ENCODE measurements at places on chromosomes 2 and 18.

- DNase-seq: no peak
Measured at GRCh38 chr18:49193897-49194296, 243.1 kb upstream of the SMAD7 start.

- DNase-seq: no peak
Measured at GRCh38 chr2:21404137-21404536, 280.4 kb downstream of the TDRD15 start.

- DNase-seq: no peak
Measured at GRCh38 chr18:68459968-68460367, 254.9 kb downstream of the TMX3 start.

DNA sequence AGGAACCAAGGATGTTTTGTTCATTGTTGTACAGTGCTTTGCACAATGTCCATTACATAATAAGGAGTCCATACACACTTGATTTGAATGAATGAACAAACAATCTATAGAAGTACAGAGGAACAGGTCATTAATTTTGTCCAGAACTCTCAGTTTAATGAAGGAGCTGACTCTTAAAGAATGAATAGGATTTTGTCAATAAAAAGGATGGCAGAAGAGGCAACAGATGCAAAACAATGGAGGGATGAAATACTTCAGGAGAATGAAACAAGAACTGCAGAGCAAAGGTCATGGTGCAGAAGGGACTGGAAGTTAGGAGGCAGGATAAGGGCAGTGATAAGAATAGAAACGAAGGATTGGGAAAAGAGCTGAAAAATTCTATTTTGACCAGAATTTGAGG is 28.7 kb upstream of the COL5A2 start:
- no peak for DNase-seq

DNA sequence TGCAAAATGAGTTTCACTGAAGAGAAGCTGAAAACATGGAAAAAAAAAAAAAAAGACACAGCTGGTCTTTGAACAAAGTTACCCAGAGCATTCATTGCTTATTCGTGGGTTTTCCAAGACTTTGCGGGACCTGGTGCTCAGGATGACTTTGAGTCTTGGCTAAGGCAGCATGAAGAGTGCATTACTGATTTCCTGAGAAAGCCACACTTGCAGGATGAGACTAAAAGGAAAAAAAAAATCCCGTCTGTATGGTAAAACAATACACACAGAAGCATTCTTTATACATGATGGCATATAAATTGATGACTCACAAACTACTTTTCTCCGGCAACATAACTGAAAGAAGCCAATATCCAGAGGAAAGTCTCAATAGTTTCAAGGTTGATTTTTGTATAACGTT is 195.4 kb downstream of the SPP2 start:
- no peak for DNase-seq

DNA sequence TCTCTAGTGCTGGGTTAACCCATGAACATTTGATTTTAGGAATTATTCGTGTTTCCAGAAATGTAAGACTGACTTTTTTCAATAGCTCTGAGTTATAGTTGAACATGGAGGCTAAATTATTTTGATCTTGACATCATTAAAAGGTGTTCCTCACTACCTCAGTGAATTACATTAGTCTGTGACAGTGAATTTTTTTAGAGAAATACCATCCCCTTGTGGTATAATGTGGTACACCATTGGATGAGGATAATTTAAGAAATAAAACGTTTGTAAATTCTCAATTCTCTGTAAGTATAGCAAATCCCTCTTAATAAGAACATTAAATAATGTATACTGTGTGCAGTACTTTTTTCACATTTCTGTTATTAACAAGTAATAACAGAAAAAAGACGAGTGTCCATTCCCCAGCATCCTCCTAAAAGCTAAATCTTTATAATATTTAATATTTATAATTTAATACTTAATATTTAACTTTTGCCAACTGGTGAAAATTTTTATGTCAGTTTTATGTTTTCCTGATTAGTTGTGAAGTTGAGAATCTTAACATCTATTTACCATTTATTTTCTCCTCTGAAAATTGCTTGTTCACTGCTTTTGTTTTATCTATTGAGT is 70.3 kb upstream of the CWC22 start:
- no peak for DNase-seq

DNA sequence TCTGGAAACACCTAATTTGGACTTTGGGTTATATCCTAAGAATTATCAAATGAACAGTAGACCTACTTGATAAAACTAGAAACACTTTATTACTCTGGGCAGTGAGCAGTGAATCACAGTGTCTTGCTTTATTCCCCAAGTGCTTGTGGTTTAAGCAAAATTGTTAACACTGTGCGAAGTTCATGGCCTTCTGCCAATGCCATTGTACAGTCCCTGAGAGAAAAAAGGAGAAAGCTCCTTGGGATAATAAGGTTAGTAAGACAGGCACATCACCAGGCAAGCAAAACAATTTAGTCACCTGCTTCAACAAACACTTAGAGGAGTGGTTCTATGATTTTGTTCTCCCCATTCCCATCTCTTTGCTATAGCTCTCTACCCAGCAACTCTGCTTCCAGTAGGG is 39.8 kb downstream of the ADCYAP1 start:
- no peak for DNase-seq

- DNase-seq: no peak
Measured at GRCh38 chr18:26017929-26018328, 72.5 kb downstream of the SS18 start.

DNA sequence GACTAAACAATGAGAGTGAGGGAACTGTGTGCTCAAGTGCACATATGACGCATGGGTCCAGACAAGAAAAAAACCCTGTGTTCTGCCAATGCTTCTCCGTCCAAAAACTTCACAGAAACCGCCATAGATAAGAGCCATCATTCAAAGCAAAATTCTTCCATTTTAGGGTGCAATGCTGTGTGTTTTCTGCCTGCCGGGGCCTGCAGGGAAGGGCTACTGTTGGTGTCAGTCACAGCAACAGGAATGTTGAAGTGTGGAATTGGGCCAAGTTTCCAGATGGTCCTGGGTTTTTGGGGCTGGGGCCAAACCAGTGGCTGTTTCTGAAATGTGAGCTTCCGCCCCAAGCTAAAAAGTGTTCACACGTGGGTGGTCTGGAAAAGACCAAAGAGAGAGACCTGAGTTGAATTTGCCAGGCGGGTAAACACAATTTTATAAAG is 677 bp upstream of the MC2R start:
- no peak for DNase-seq

DNA sequence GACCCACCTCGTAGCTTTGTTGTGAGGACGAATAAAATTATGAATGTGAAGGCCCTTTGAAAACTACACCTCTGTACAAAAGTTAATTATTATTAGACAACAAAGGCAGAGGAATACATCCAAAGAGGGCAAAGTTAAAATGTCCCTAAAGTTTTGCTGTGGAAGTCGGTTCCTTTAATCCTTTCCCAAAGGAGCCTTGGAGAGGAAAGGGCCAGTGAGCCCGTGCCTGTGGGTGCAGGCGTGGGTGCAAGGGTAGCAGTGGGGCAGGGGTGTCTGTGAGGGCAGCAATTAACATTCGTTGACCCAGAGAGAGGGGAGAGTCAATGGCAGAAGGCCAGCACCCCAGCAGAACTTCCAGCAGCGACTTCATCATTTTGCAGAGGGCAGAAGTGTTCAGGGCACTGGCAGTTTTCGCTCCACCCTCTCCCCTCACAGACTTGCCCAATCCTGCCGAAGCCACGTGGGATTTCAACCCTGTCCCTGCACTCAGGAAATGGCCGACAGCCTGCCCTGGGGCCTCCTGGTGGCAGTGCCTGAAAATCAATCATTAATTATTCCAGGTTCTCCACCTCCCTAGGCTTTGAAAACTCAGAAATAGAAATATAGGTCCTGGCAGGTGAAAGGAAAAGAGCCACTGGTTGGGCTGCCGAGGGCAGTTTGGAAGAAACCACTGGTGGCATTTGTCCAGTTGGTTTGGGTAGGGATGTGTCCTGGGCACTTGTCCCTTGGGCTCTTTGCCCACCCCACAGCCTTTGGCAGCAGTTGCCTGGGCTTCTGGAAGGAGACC is 4.2 kb upstream of the PAX8 start:
- DNase-seq: no peak

DNA sequence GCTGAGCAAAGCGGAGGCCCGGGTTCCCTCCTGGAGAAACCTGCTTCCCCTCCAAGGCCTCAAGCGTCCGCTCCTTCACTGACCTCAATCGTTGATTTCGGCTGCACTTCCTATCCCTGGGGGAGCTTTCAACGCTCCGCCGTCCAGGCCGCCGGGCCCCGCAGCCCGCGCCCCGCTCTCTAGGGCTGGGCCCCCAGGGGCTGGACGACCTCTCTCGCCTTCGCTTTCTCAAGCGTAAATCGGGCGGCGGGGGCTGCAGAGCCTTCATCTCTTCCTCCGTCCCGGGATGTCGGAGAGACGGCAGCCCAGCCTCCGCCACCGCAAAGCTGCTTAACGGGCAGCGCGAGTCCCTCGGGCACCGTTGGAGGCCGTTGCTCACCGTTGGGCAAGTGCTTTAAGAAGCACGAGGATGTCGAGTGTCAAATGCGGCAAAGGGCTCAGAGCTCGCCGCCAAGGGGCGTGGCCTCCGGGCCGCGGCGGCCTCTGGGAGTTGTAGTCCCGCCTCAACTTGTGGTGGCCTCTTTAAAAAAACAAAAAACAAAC is 8.5 kb downstream of the HES6 start:
- DNase-seq: peak; percentile 56

DNA sequence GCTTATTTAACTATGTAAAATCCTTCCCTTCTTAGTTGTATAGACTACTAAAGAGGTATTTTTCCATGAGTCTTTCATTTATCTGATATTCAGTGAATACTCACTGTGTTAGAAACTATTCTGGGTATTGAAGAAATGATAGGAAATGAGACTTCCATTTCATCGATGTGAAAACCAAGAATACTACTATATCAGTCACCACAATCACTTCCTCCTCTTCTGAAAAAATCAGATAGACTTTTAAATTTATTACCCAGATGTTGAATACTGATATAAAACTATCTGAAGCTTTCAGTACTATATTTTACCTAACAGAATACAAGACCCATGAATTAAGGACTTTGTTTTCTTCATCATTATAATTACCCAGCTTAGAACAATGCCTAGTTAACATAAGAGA is 1801.1 kb upstream of the CELF4 start:
- DNase-seq: no peak

DNA sequence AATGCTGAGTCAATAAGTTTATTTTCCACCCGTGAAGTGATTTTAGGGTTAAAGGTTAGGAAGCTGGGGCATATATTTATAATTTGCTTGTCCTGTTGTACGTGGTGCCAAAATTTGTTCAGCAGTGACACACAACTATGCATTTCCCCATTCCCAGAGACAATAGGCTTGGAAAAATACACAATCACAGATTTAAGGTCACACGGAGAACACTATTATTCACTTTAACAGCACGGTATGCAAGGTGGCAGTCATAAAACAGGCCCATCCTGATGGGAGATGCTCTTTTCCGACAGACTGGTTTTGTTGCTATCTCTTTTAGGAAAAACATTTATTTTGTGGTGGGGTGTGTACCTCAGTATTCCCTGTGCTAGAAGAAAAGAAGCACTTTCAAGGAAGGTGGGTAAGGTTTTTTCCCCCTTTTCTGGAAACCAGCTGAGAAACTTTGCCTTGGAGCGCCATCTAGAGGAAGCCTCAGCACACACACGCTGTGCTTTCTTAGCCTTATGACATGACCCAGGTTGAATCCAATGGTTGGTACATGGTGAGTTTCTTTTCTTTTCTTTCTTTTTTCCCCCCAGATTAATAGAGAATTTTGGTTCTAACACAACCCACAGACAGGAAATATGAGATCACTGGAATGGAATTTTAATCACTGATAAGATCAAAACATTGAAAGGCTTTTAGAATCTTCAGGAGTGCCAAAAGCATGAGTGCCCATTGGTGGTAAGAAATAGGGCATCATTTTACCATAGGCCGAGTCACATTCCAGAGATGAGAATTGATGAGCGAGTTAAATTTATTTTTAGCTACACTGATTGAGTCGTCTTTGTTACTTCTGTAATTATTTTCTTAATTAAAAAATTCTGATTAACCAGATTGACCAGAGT is 332.1 kb downstream of the AGPS start:
- DNase-seq: no peak

GRCh38 chr2:231685349-231686191 is 22.8 kb upstream of the PTMA start:
- no peak for DNase-seq

DNA sequence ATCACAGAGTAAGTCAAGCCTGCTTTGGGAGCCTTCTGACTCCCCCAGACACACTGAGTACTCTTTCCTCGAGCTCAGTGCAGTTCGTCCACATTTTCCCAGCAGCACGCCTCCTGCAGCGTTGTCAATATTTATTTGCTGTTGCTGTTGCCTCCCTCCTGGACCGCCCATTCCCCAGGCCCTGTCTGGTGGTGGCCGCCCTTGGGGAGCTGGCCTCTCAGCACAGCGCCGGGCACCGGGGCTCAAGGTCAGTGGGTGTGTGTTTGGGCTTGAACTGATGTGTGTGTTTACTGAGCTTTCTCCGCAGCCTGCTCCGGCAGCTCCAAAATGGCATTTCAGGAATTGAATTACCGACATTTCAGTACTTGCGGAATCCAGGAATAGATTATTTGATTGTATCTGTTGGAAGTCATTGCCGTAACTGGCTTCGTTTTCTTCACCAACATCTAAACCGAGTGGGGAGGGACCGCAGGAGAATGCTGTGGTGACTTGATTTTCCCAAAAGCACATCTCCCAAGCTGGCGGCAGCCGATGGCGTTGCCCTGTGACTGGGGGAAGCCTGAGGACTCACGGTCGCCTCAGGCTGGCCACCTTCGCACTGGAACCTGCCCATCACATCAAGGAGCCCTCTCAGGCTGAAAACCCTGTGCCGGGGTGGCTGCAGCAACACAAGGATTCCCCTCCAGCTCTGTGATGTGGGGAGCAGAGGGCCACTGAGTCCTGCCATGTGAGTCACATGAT is 66.0 kb downstream of the HPCAL1 start:
- no peak for DNase-seq

GRCh38 chr18:70931942-70932814 is 643.3 kb downstream of the SOCS6 start:
- DNase-seq: no peak

GRCh38 chr2:148701039-148701438 is 56.5 kb downstream of the EPC2 start:
- no peak for DNase-seq

GRCh38 chr2:191556463-191556862 is 121.5 kb upstream of the NABP1 start:
- no peak for DNase-seq

DNA sequence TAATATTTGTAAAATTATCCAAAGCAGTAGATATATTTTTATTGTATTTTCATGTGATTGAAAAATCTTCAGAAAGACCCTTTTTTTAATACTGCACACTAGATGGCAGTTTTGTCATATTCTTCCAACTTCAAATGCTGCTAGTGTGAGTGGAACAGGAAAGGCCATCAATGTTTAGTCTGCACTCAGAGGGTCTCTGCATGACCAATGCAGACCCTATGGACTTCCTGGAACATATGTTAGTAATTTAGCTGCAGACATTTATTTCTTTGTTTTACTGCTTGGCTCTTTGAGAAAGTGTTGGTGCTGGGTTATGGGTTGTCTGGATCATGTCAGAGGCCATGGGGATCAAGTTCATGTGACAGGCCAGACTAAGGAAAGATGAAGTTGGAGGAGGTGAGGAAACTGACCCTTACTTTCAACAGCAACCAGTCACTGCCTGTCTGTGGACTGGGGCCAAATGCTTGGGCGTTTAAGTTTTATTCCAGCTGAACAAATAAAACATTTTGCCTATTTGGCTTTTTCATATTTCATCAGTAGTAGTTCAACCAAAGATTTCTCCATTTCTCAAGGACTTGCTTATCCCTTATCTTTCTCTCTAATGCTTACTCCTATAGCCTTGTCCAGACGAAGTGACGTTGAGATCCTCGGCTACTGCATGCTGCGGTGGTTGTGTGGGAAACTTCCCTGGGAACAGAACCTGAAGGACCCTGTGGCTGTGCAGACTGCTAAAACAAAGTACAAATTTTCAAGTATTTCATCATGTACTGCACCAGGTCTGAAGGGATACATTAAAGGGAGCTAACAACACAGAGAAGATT is 84.8 kb downstream of the VRK2 start:
- no peak for DNase-seq

Data from stimulated activated CD8-positive, alpha-beta memory T cell treated with anti-CD3 and anti-CD28 coated beads, Interleukin-2, amount 100 ng/mL, for 1 hour (primary cell).